Effector CD8-positive, alpha-beta T cell (primary cell): ENCODE measurements at places on chromosomes 16 and 17.
A peak's percentile ranks its signal among the peaks of the same experiment; 100 is the strongest.

DNA sequence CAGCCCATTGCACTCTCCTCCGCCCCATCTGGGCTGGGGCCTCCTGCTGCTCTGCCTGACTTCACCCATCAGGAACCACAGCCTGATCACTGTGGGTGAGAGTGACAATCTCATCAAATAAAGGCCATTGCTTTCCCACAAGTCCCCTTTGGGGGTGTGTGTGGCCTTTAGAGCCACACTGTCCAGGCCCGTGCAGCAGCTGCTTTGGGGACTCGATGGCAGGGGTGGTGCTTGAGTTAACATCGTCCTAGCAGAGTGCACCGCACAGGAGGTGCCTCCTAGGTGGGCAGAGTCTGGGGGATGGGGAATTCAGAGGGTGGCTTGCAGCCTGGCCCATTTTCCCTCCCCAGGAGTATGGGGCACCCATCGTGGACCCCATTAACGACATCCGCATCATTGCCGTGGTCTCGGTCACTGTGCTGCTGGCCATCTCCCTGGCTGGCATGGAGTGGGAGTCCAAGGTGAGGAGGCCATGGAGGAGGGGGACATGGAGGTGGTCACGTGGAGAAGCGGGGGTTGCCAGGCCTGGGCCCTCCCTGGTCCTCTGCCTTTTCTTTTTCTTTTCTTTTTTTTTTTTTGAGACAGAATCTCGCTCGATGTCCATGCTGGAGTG lies 5.4 kb downstream of the SLC12A3 start:
- DNase-seq, result no peak

DNA sequence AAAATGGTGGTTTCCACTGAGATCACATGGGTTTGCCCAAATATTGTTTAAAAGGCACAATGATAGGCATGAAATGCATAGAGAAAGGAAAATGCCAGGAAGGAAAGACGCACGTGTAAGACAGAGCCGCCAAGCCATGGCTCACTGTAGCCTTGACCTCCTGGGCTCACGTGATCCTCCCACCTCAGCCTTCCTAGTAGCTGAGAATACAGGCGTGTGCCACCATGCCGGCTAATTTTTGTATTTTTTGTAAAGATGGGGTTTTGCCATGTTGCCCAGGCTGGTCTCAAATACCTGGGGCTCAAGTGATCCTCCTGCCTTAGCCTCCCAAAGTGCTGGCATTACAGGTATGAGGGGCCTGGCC lies 4.0 kb downstream of the BHLHA9 start:
- no peak for DNase-seq

DNA sequence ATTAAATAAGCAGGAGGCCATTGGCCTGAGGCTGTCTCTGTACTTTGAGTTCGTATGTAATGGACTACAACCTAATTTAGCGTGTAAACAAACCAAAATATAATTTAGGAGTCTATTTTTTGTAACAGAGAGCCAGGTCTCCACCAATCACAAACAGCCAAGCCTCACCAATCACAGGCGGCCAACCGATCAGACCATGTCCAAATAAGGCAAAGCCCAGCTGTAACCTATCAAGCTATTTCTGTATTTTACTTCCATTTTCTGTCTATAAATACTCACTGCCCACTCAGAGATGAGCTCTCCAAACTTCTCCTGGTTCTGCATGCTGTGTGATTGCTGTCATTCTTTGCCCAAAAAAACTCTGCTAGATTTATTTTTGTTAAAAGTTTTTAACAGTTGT lies 322.7 kb downstream of the NPIPA8 start:
- DNase-seq, result no peak

DNA sequence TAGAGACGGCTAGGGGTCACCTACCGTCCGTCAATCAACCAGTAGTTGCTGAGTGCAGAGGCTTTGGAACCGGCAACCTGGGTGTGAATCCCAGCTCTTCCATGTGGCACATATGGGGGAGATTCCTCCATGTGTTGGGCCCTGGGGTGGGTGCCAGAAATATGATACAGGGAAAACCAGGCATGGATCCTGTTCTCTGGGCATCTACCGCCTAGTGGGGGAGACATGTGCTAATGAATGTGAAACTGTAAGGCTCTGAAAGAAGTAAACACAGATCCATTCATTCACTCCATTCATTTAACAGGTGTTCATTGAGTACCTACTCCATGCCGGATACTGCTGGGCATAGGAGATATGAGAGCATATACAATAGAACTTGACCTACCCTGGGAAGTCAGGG lies 39.5 kb upstream of the SDK2 start:
- DNase-seq, result no peak

GRCh38 chr16:81523387-81524115 lies 78.9 kb downstream of the CMIP start:
- no peak for DNase-seq

DNA sequence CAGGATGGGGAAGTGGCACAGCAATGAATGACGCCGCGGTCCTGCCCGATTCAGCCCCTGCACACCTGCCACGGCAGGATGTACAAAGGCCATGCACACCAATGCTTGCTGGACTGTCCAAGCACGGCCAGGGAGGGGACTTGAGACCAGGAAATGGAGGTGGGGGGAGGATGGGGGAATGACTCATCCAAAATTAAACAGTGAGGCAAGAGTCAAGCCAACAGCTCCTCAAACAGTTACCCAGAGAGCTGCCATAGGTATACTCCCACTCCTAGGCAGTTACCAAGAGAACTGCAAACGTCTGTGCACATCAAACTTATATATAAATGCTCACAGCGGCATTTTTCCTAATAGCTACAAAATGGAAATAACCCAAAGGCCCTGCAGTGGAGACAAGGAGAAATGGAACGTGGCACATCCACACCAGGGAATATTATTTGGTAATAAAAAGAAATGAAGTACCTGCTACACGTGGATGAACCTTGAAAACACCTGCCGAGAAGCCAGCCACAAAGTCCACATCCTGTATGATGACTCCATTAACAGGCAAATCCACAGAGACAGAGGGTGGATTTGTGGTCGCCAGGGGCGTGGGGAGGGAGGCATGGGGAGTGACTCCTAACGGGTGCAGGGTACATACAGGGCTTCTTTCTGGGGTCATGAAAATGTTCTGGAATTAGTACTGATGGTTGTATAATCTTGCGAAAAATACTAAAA lies 54.1 kb downstream of the VAC14 start:
- DNase-seq, result no peak

DNA sequence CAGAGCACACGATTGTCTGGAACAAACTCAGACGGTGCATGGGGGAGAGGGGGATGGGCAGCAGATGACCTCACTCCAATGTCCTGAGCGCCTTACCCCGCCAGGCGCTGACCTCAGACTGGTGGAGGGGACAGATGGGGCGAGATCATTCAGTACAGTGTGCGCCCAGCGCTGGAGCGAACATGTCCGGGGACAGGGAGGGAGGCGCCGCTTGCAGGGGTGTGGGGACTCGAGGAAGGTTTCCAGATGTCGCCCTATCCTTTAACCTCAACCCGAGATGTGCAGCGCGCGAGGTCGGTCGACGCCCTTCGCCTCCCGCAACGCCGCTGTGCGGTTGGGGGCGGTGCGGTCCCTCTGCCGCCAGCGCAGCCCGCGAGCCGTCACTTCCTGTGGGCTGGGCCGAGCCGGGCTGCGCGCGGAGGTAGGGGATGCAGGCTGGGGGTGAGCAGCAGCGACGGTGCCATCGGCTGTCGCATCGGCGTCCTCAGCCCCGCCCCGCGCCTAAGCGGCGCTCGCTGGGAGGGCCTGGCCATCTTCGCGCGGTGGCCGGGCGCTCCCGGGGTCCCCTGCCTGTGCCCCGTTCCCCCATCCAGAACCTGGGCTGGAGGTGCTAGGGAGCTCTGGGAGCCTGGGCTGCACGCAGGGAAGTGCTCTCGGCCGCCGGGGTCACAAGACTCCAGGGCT lies 5.3 kb upstream of the CDR2L start:
- peak; percentile 67 for DNase-seq

DNA sequence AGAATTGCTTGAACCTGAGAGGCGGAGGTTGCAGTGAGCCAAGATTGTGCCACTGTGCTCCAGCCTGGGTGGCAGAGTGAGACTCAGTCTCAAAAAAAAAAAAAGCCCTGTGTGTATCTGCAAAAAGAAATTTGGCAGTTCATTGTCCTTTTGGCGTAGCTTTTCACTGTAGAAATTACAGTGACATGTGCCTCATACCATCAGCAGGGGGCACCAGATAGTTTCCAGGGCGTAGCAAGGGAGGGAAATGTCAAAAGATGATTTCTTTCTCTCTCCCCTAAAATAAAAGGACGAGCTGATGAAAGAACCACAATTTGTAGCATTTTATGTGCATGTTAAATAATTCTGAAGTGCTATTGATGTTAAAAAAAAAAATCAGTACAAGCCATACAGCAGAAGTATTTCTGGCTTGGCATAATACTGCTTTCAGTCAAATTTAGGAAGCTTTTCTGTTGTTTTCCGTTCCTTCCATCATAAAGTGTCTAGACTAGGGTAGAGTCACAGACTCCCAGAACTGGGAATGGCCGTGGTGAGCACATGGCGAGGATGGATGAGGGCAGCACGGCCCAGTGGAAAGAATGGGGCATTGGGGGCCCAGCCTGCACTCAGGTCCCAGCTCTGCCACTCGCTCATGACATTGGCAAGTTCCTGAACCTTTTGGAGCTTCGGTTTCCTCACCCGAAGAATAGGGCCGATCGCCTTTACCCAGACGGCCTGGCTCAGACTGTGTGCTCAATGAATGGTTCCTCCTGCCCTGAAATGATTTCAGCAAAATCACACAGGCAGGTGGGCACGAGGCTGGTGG lies 59.8 kb upstream of the RPH3AL start:
- peak; percentile 49 for DNase-seq

DNA sequence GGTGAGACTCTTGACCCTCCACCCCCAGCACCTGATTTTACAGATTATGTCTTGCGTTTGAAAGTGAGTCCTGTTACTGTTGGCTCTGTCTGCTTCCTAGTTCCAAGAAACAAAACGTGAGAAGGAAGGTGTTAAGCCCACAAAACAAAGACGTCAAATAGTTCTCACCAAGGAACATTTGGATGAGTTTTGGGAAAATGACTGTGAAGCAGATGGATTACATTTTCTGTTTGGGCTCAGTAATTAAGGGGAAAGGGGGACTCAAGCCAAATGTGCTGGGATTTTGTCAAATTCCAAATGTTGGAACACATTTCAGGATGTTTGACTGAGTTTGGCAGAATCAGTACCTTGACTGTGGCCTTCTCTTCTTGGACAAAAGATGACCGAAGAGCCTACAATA lies 71.2 kb downstream of the PCTP start:
- no peak for DNase-seq

GRCh38 chr17:32609085-32609484 lies 122.3 kb downstream of the CDK5R1 start:
- peak; percentile 40 for DNase-seq

GRCh38 chr17:65071861-65072260 lies 15.3 kb upstream of the GNA13 start:
- no peak for DNase-seq

- DNase-seq, result no peak
These were observed 12.2 kb downstream of the C16orf95 start for GRCh38 chr16:87304951-87305350.

GRCh38 chr16:57071831-57072582 lies 20.4 kb upstream of the CPNE2 start:
- DNase-seq, result no peak

GRCh38 chr17:38333635-38334295 lies 10.0 kb downstream of the GPR179 start:
- DNase-seq, result peak; percentile 10

DNA sequence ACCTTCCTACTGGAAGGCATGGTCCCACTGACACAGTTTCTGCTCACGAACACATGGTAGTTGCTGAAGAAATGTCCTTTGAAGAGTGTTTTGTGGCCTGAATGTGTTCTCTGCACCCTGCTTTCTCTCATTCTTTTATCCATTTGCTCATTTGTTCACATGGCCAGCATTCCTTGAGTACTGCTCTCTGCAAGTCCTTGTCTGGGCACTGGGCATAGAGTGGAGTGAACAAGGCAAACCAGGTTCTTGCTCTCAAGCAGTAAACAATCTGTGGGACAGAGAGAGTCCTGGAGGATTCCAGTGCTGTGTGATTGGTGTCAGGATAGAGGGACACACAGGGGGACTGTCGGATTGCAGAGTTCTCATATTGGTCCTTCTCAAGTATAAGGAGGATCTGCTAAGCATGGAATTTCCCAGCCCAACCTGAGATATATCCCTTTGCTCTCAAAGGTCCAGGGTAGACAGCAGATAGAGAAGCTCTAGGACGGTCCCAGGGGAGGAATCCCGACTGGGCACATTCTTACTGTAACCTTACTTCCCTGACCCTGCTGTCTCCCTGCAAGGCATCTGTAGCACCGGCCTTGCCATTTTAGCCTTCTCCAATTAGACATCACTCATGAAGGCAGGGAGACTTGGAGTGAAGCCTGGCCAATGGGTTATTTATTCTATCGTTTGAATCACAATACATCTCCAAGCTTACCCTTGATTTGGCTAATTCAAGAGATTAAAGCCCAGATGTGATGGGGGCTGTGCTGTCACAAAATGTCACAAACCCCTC lies 32.3 kb downstream of the ARL4D start:
- no peak for DNase-seq

DNA sequence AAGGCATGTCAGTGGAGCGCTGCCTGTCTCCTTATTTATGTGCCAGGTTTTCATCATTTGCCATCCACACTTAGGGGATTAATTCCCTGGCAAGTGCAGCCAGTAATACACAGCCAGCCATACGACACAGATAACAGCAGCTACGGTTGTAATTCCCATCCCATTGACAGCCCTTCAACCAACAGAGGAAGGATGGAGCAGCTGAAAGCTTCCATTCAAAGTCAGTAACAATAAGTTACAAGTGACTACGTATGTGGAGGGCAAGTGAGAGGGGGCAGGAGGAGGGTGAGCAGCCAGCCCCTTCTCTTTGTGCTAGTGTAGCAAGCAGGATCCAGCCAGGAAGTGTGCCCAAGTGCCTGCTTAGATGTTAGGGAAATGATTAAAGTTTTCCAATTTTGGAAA lies 53.8 kb upstream of the LYRM9 start:
- no peak for DNase-seq

- no peak for DNase-seq
These were observed 6.9 kb downstream of the DOK4 start for GRCh38 chr16:57479205-57479975.

- DNase-seq, result no peak
These were observed 702 bp upstream of the ALDH3A1 start for GRCh38 chr17:19748807-19749193.

DNA sequence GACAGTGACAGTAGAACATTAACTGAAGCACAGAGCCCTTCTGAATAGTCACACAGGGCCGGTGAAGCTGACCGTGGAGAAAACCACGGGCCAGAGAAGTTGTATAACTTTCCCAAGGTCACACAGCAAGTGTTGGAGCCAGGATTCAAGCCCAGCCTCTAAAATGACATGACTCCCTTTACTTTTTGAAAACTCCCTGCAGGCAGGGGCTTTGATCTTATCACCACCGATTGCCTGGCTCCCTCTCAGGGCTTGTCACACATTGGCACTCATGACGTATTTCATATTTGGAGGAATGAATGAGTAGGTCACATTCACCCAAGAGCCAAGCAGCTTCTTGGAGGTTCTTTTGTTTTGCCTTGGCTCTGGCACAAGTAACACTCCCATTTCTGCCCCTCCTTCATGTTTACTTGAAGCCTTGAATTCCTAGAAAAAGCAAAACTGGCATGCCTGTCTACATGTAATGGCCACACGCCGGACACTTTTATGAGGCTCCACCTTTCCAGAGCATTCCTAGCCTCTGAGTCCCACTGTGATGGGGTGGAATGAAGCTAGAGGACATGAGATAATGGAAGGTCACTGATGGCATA lies 13.3 kb upstream of the RBBP6 start:
- no peak for DNase-seq
